ENCODE measurements at places on chromosomes 6 and 20.

GRCh38 chr6:12895721-12896120 lies 179.2 kb downstream of the PHACTR1 start:
- no peak for DNase-seq

- no peak for DNase-seq
These were observed 228.8 kb downstream of the EPM2A start for GRCh38 chr6:145506565-145506964.

- no peak for DNase-seq
These were observed 61.8 kb downstream of the FAM229B start for GRCh38 chr6:112149236-112149635.

DNA sequence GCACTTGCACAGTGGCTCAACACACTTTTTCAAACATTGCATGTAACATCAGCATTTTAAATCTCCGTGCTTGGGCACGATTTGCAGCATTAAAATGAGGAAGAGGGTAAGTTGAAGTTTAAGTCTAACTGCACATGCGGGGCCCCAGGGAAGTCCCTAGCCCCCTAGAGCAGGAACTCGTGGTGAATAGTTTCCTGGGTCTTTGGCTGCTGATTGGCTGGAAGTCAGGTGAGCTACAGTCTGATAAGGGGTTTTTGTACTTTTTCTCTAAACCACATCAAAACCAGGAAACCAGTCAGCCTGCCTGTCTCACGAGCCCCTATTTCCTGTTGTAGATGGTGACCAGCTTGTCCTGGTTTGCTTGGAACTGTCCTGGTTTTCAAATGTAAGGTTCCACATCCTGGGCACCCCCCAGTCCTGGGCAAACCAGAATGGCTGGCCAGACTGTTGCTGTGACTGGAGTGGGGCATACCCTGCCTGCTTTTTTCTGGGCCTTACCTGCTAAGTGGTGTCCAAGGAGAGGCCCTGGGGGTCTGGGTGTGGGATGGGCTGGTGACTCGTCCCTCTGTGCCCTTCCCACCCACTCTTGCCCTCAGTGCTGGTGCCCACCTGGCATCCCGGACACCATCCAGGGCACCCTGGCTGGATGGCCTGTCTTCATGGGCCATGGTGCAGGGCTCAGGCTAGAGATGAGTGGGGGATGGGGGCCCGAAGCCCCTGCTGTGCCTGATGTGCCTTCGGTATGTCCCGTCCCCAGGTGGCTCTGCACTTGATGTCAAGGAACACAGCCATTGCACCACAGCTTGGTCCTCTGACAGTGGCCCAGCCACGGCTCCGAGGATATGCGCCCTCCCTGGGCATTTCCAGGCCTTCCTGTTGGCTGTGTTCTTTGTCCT lies 31.8 kb downstream of the SUN5 start:
- no peak for DNase-seq

- no peak for DNase-seq
These were observed 23.9 kb downstream of the PPP1R16B start for GRCh38 chr20:38829296-38829875.

- peak; percentile 12 for DNase-seq
These were observed 26.9 kb downstream of the AKIRIN2 start for GRCh38 chr6:87675004-87675681.

- DNase-seq = no peak
These were observed 525.3 kb downstream of the CD83 start for GRCh38 chr6:14642842-14643241.

DNA sequence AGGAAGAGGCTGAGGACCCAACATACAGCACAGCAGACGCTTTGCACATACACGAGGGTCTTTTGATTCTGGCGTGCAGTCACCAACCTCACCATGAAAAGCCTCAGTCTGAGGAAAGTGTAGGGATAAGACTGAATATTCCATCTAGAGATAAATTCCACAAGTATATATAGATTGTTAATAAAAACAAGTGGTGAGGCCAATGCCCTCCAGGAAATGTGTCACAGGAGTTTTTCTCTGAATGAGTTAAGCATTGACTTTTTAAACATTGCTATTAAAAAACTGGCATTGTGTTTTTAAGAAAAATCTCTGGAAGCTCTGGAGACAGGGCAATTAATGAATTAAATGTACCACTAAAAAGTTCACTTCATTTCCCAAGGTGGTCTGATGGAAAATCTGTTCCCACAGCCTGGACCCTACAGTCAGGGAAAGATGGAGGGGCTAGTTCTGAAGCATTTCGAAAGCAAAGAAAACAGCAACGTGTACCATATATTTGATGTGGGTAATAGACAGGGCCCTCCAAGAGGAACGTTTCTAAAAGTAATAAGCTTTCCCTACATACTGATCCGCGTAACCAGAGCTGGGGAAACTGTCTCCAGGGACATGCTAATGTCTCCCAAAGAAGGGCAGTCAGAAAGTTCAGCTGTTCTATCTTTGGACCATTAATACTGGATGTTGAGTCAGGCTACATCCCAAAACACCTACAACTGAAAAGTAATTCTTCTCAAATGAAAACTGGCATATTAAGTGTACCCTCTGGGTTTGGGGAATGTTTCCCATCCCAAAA lies 301.1 kb downstream of the FOXC1 start:
- no peak for DNase-seq

GRCh38 chr20:12416281-12416680 lies 498.6 kb downstream of the BTBD3 start:
- no peak for DNase-seq

DNA sequence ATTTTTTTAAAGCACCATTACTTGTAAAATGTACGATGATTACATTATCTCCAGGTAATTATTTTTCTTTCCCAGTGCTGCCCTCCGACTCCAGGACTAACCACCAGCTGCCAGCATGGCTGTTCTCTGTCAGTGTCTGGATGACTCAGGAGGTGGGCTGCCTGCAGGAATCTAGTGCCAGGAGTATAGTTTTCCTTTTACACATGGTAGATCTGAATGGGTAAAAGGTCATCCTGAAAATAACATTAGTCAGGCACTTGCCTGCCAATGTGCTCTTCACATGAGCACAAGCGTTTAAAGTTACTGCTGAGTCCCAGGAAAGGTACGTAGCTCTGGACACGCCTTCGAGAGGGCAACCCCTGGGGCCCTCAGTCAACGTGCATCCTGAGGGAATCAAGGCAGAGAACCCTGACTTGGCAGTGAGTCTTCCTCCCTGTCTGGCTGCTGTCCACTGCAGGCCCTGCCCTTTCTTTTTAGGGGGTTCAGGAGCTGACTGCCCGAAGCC lies 2.4 kb downstream of the DYNLT1 start:
- DNase-seq = no peak

DNA sequence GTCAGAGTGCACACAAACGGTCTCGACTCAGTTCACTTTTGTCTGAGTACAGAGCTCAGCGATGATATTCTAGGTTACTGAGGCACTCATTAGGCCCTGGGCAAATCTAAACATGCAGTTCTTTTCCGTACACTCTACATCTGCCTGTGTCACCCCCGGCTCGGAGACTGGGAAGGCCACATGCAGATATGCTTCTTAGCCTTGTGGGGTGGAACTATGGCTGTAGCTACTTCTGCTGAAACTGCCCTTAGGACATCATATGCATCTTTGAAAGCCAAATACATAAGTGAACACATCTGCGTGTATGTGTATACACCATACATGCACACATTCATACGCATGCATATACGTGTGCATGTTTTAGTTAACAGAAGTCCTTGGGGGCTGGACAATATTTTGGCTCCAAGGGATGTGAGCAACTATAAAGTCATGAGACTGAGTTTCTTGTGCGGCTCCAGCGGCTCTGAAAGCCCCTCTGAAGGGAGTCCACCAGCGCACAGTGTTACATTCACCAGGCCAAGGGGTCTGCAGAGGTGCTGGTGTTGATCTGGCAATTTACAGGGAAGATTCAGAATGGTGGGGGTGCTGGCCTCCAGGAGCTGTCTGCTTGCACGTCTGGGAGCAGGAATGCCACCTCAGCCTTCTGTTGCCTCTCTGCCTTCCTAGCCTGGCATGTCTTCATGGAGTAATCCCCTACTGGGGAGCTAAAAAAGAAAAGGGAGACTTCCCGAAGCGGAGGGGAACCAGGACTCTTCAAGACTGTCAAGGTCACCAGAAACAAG lies 31.6 kb downstream of the PSMG4 start:
- DNase-seq = no peak

DNA sequence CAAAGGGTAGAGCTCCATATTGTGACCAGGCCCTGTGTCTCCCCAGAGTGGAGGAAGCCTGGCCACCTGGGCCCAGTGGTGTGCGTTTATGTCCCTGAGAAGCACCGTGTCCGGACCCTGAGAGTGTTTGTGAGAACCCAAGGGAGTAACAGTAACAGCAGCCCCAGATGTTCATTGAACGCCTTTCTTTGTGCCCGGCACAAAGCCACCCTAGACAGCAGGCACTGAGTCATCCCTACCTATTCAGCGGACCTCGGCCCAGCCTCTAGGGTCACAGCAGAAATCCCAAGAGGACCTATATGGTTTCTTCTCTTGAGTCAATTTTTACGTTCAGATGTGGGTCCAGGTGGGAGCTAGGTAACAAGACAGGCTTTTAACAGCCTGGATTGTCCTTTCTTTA lies 24.5 kb downstream of the BCAS4 start:
- DNase-seq = no peak

- DNase-seq = no peak
These were observed 197.9 kb upstream of the GRIK2 start for GRCh38 chr6:101195588-101195987.

DNA sequence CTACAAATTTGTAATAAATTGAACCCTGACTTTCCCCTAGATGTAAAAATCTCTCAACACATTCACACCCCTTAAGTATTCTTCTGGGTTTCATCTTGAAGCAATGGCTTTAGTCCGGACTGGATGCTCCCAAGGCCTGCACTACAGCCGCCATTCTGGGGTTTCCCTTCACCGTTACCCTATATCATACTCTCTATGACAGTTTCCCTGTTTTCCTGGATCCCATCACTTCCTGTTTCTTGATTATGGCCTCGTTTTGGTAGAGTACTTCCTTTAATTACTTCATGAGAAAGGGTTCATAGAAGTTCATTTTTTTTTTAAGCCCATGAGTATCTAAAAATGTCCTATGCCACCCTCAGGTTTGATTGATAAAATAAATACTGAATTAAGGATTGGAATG lies 11.7 kb downstream of the FIG4 start:
- DNase-seq = no peak

DNA sequence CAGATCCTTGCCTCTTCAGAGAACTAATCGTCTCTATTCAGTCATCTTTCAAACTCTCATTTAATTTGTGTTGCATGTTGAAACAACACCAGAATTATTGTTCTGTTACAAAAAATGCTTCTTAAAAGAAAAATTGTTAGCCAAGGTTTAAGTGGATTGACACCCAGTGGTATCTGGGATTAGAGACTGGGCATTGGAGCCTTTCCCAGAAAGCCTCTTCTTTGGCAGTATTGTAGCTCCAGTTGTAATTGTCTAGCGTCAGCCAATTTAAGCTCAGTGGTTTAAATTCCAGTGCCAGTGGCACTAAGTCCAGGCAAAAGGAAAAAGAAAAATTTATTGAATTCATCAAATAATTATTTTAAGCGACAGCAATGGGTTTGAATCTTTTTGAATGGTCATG lies 801 bp downstream of the CCDC28A start:
- DNase-seq = no peak

DNA sequence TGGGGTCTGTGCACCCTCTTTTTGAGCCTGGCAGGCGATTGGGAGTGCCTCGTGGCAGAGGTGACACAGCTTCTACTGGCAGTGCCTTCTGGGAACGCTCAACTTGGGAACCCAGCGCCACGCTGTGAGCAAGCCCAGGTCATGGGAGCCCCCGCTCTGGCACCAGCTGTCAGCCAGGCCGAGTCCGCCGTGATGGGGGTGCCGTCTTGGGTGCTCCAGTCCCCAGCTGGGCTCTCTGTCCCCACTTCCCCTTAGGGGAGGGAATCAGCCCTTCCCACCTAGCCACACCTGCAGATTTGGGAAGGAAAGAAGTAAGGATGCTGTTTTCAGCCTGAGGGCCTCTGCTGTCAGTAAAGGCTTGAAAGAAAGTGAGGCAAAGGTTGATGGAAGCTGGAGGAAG lies 31.0 kb upstream of the NTSR1 start:
- DNase-seq = no peak

DNA sequence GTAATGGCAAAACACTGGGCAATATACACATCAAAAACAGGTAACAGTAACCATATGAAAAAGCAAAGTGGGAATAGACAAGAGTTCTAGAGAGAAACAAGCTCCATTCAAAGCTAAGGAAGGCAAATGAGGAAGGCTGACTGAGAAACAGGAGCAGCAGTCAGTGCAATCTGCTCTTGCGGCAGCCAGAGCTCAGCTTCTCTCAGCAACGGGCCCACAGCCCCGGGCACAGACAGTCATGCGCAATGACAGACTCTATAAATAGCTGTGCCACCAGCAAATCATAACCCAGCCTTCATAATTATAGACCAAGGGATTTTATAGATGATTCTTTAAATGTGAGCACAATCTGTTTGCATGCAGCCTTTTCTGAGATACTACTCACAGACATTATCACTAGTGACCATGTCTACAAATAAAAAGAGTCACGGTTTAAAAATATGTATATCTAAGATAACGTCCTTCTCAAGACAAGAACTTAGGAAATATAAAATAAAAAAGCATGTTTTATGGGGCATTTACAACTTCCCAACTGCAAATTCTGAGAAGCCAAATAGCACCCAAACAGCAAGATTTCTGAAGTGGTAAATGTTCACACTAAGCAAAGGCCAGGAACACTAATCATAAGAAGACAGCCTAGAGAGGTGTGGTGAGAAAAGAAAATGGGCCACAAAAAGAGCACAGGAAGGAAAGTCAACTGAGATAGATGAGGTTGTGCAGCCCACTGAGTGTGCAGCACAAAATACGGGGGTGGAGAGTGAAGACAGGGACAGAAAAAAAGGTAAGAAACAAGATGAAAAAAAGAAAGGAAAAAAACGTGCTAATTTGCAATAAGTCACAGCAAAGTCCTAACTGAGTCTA lies 39.9 kb upstream of the BEND6 start:
- no peak for DNase-seq

- DNase-seq = no peak
These were observed 25.4 kb upstream of the MRPS10 start for GRCh38 chr6:42243046-42243445.

DNA sequence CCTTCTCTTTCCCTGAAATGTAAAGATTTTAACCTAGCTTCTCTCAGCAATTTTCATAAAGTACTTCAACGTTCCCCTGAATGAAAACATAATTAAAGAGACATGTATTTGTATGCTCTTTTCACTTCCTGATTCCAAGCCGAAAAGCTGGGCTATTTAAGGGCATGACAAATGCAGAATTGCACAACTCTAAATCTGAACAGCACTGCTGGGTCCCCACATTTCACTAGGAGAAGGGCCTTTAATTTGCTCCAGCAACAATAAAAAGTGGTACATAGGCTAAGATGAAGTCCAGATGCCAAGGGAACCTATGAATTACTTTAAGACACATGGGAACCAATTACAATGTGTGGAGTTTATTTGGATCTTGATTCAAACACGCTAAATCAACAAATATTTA lies 42.0 kb downstream of the IRAK1BP1 start:
- DNase-seq = no peak

- DNase-seq = no peak
These were observed 3.0 kb upstream of the GPX5 start for GRCh38 chr6:28522594-28523240.

All from NCI-H1436 treated with DMSO at 0.1 percent for 48 hours (cell line).